Stimulated activated CD4-positive, alpha-beta T cell treated with anti-CD3 and anti-CD28 coated beads, Interleukin-15, amount 100 ng/mL, for 24 hours (primary cell): ENCODE measurements at places on chromosomes 1 and 21.

- no peak for DNase-seq
Measured at GRCh38 chr1:203590603-203591002, 36.0 kb upstream of the ATP2B4 start.

- DNase-seq: no peak
Measured at GRCh38 chr1:61427510-61427909, 297.4 kb downstream of the TM2D1 start.

- no peak for DNase-seq
Measured at GRCh38 chr1:108955111-108955510, 8.2 kb downstream of the CLCC1 start.

GRCh38 chr1:110190282-110190929 is 19.7 kb upstream of the KCNC4 start:
- DNase-seq: no peak

- DNase-seq: peak; percentile 51
Measured at GRCh38 chr1:247448107-247448791, 9.7 kb downstream of the OR2B11 start.

DNA sequence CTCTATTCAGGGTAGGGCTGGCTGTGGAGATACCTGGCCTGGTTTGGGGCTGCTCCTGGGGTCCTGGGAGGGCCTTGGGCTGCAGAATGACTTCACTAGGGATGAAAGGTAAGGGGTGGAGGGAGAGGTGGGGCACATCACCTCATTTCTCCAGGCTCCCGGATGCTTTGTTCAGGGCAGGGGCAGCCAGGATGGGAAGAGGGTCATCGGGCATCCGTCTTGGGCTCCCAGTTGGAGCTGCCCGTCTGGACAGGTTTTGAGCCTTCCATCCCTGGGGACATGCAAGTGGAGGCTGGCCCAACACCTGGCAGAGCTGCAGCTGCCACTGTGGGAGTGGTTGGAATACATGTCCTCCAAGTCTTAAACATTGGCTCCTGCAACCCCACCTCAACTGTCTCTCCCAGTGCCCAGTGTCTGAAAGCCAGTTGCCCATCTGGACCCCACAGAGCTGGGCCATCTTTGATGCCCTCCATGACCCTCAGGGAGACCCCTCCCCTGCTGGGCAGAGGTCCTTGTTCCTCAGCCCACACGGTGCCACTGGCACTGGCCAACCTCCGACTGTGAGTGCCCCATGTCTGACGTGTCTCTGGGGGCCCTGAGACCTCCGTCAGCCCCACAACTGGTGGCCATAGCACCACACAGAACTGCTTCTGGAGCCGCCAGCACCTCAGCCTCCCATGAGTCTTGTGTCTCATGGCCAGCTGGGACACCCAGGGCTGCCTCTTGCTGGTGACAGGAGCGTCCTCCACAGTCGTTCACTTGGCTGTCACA is 52.8 kb downstream of the TRIM11 start:
- no peak for DNase-seq

- DNase-seq: no peak
Measured at GRCh38 chr1:47906009-47906432, 91.2 kb downstream of the TRABD2B start.

GRCh38 chr1:61950418-61950817 is 208.1 kb downstream of the PATJ start:
- DNase-seq: no peak

DNA sequence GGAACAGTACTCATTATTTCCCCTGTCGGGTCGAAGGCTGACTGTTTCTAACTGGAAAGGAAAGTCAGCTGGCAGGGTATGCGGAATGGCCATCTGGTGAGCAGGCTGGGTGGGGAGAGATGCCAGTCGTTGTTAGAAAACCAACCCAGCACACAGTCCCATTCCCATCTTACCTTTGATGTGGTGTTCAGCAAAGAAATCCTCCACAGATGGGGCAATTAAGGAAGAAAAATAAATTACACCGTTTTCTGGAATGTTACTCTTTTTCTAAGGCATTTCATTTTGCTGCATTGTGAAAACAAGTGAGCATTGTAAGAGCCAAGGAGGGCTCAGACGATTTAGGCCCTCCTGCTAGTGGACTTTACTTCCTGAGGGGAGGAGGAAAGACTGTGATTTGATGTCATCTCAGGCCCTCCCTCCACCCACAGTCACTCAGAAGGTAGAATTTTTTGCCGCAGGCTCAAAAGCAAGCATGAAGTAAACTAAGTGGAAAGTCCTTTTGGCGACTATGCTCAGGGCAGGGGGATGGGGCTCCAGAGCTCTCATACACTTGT is at the start of gene SLC16A4:
Gene SLC16A4 (minus strand): TSS at position 335 of the 554 bp plus-strand sequence. CDS start 1,703 bp downstream, outside the sequence.
- no peak for DNase-seq

DNA sequence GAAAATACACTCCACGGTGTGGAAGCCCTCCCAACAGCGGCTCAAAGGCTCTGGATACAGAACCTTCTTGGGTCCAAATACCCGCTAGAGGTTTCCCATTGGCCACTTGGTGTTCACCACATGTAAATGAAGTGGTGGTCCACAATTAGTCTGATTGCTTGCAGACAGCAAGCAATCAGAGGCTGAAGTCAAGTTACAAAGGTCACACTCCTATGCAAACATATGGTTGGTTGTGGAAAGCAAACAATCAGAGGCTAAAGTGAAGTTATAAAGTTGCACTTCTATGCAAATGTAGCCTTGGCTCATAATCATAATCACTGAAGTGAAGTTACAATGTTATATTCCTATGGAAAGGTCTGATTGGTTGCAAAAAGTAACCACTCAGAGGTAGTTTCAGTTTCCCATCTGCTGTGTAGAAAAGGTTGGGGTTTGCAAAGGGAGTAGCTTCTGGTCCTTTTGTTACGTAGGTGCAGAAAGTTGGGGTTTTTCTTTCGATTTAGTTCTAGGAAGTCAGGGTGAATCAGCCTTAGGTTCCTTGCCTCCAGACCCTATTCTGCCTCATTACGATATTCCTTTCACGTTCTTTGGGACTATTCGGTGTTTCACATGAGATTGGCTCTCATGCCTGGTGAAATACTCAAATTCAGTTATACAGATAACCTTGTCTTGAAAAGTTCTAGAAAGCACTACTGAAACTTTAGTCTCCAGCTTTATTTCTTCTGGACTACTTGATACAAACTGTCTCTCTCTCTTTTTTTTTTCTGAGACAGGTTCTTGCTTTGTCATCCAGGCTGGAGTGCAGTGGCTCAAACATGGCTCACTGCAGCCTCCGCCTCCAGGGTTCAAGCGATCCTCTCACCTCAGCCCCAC is 36.7 kb upstream of the MTF2 start:
- DNase-seq: peak; percentile 11
